ENCODE measurements at places on chromosomes 3 and 15.

DNA sequence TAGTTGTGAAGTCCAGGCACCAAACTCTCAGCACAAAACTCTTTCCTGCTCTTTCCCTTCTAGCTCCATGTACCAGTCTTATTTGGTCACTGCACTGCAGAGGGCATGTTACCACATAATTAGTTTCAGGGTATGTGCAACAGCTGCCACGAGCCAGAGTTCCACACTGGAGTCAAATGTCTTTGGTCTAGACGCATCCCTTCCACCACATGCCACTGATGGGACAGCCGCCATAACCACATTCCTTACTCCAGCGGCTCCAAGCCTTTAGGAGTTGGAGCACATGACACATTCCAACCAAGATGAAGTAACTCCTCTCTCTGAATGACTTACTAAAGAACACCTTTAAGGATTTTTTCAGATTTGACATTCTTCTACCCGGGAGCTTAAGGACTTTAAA lies 153.4 kb downstream of the ERC2 start:
- no peak for DNase-seq

DNA sequence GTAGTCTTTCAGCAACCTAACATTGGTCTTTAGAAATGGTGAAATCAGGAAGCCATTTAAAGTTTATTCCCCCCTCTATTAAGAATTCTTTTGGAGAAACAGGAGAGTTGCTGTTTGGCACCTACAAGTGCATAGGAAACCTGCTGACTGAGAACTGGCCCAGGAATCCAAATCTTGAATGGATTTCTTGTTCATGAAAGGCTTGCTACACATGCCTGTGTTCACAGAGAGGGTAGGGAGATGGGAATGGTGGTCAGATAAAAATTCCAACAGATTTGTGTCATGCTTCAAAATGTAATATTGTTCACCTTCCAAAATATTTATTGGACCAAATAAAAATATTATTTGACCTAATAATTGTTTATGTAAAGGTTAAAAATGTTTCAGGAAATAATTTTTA lies 24.2 kb upstream of the ZPLD1 start:
- DNase-seq: no peak

DNA sequence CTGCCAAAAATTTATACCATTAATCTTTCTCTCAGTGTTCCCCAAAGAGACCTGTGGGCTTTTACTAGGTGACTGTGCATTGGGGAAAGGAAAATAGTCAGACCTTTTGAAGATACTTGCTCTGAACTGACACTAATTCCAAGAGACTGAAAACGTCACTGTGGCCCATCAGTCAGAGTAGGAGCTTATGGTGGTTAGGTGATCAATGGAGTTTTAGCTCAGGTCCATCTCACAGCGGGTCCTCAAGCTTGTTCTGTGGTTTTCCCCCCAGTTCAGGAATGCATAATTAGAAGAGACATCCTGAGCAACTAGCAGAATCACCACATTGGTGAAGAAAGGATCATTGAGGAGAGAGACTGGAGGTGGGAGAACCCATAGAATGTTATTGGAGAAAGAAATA lies 134.7 kb downstream of the SV2B start:
- DNase-seq: no peak

GRCh38 chr15:85016275-85016674 lies 34.6 kb downstream of the PDE8A start:
- no peak for DNase-seq

GRCh38 chr3:3065876-3066275 lies 44.3 kb downstream of the IL5RA start:
- DNase-seq: no peak

- DNase-seq: peak; percentile 47
These were observed 5.5 kb downstream of the LMOD3 start for GRCh38 chr3:69116897-69117296.

DNA sequence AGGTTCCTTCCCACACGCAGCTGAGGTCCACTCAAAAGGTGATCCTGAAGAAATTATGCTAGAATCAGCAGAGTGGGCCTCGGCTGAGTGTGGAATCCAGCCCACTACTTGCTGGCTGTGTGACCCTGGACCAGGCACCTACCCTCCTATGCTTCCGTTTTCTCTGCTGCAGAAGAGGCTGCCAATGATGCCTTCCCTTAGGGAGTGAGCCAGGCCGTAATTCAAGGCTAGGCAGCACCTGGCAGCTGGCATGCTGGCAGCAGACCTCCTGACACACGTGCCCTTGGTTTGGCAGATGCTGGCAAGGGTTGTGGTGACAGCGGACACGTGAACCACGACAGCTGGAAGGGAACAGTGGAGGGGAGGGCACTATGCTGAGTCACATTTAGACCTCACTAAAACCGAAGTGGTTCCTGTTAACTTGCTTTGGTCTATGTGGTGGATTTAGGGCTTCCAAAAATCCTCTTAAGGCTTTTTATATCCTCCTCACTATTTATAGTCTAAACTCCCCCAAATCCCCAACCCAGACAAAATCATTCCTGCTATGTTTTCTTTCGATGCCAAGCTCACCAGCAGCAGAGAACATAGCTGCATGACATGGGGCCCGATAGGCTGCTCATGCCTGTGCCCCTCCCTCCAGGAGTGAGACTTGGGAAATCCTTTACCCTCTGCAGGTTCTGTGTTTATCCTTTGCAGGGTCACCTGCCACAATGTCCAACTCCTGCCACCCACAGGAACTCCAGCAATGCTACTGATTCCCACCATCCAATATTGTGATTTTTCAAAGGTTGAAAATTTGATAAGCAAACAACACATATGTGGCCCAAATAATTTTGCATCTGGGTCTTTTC lies 10.6 kb upstream of the PCSK6 start:
- DNase-seq: peak; percentile 92

GRCh38 chr3:194379651-194380050 lies 10.1 kb upstream of the LRRC15 start:
- DNase-seq: peak; percentile 51

DNA sequence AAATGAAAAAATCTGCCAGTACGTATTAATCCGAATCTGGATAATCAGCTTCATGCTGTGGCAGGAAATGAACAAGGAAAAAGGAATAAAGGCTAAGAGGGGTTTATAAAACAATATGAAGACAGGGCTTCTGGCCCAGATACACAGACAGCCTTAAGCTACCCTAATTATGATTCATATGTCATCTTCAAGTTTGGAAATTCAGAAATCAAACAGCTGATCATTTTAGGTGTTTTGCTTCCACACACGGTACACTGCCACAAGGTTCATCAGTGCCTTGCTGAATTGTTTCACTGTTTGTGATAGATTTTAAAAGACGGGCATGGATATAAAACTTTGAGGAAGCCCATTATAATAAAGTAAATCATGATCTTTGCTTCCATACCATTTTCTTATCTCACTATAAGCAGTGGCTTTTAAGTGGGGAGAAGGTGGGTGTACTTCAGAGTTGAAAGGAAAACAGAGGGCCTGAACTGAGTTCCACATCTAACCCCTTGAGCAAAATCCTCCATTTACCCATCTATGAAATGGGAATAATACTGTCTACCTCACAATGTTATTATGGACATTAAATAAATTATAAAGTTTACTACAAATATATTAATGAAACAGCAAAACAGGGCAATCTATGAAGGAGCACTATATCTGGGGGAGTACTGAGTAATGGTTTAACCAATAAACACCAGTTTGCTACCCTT lies 15.7 kb downstream of the GTPBP8 start:
- DNase-seq: no peak

DNA sequence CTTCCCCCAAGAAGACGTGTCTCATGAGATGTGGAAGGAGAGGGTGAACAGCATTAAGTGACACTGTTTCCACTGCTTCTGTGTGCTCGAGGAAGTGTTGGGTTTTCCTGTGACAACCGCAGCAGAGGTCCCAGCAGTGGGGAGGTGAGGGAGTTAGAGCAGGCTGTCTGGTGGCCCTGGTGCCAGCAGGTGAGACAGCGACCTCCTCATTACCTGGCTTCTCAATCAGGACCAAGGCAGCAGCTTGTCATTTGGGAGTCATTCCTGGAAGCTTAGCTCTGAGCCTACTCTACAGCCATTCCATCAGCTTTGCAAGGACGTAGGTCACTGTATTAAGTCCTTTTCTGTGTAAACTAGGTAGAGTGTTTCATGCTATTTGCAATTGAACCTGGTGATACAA lies 63.3 kb upstream of the RGMA start:
- no peak for DNase-seq

- DNase-seq: no peak
These were observed 531.3 kb upstream of the UBE2E2 start for GRCh38 chr3:22671848-22672247.

DNA sequence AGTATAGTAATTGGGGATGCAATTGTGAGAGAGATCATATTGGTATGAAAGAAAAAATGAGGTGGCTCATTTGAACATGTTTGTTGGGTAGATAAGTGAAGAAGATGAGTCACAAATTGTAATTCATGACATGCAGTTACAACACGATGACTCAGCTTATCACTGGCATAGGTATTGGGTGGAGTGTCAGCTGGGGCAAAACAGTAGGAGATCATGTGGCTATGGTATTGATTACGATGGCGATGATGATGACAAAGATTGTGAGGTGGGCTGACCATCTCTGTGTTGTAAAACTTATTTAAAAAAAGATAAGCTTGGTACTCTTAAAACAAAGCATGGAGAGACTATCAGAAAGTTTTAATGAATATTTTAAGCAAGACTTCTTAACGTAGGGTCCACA lies 11.6 kb upstream of the DPH6 start:
- no peak for DNase-seq

DNA sequence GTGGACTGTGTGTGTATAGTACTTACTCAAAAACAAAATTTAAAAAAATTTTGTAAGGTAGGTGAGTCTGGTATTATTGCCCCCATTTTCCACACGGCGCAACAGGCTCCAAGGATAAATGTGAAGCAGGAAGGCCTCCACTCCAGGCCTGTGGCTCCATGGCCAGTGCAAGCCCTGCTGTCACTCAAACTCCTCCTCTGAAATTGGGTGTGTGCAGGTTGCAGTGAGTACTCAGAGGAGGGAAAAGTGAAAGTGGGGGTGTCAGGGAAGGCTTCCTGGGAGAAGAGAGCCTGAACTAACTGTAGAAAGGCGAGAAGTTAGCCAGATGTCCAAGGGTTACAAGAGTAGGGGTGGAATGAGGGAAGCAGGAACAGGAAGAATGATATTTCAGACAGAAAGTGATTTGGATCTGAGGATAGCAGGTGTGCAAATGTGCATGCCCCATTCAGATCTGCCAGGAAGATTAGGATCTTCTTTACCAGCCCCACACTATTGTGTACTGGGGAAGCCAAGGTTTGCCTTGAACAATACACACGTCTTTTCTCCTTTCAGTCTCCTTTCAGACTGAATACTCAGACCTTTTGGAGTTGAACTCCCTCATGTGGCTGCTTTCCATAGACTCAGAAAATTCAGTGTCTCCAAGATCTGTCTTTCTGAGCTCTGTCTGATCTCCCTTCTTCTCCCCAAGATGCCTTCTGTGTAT lies 48.7 kb upstream of the RYK start:
- no peak for DNase-seq

DNA sequence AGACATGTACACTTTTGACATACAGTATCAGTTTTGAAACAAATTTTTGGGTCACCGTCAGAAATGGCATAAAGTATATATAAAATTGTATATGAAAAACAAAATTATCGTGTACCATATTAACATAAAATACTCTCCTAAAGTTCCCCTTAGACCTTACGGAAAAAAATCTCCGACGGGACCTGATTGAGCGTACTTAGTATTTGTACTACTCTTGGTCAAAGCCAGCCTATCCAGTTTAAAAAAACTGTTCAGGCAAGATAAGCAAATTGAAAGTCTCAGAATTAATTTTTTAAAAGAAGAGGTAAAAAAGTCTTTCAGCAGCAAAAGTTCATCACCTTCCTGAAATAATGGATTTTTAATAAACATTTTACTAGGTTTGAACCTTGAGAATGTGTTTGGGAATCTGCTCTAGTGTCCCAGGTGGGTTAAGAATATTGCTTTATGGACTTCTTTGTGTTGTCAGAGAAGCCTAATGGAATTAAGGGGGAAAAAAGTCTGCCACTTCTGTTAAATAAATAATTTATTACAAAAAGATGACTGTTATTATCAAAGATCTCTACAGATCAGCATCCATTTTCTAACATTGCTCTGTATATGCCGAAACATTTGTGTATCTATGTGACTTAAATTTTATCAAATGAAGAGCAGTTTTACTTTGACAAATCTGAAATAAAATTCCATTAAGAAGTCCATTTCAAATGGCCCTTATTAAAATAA lies 48.6 kb downstream of the ZBTB20 start:
- no peak for DNase-seq

All from NCI-H1105 (cell line).